SJCRH30 (cell line): ENCODE measurements at places on chromosomes 16 and 17. TPM values are rescaled to one million over a fixed set of nuclear protein-coding genes. Genes with fewer than 3 reads are reported as not detected.

- DNase-seq: peak; percentile 69
Measured at GRCh38 chr17:43994272-43995149, 9.9 kb upstream of the NAGS start.

GRCh38 chr17:77374170-77374936 lies 233.6 kb downstream of the SEC14L1 start:
- peak; percentile 98 for DNase-seq

GRCh38 chr16:49972280-49972679 lies 52.7 kb upstream of the CNEP1R1 start:
- no peak for DNase-seq

GRCh38 chr17:44251062-44251461 lies 16.9 kb downstream of the SLC4A1 start:
- DNase-seq: no peak

DNA sequence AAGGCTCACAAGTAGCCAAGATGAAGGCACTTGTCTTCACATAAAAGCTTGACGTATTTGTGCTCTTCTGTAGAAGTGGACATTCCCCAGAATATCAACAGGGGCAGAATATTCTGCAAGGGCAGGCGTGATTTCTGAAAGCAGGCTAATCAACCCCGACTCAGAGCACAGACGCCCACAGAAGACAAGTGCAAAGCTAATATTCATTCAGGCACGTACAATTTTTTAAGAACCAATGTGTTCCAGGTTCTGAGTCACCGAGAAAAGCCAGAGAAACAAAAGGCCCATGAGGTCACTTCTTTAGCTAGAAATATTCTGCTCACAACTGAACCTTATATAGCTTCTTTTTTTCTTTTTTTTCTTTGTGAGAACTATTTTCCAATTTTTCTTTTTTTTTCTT lies 121.6 kb downstream of the DNAH9 start:
- DNase-seq: no peak

DNA sequence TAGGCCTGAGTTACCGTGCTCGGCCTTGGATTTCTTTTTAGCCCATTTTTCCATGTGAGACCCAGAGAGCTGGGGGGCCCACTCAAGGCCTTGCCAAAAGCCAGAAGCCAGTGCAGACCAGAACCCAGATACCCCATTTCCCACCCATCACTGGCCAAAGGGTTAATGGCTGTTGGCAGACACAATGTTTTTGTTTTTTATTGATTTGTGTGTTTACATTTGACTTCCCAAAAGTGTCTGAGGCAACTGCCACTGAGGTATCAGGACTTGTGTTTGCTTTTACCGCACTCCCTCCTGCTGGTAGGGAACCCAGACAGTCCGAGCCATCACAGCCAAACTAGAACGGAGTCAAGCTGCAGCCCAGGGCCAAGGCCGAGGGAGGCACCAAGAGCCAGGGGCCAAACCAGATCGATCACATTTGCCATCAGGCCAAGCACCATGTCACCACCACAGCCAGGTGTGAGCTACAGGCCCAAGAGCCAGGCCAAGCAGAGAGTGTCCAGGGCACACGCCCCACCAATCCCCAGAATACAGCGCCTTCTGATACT lies 7.7 kb upstream of the TNFSF12 start:
- DNase-seq: no peak

HBZ gene
- not detected in 2 replicates for total RNA-seq

KRTAP2-4 gene
- total RNA-seq: not detected in 2 replicates
